ENCODE measurements at places on chromosomes 4 and X. TPM values are rescaled to one million over a fixed set of nuclear protein-coding genes. Genes with fewer than 3 reads are reported as not detected.

GAGE12F gene
- total RNA-seq = not detected

LAMTOR3 gene
- 46.0 TPM for total RNA-seq

DNA sequence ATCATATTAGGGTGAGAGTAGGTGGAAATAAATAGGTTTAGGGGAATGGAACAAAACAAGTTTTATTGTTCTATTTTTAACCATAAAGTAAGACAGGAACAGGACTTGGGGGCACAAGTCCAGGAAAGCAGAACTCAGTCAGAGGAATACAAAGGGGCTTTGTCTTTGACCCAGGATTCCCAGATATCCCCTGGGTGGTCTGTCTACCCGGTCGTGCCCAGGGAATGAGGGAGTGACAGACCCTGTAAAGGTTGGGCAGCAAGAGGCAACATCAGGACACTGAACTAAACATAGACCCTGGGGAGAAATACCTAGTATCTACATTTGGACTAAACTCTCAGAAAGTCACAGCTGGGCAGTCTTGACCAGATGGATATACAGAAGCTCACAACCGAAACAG is 50.6 kb downstream of the PTCHD1 start:
- no peak for DNase-seq

GRCh38 chrX:10444204-10444603 is 176.2 kb downstream of the MID1 start:
- no peak for DNase-seq

DNA sequence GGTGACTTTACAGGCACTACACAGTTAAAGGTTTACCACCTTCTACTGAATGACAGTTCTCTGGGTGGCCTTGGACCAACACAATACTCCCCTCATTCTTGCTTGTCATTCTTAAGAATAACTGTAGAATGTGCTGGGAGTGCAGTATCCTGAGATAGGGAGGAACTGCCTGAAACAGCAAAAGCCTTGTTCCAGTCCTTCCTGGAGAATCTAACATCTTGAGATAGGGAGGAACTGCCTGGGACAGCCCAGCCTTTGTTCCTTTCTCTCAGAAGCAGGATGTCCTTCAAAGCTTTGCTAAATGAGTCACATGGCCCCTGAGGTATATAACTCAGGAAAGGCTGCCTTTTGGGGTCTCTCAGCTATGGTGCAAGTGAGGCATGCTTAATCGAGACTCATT is 145.7 kb upstream of the MBNL3 start:
- DNase-seq = no peak

- DNase-seq = no peak
These were observed 822 bp upstream of the SGMS2 start for GRCh38 chr4:107823870-107824349.

DNA sequence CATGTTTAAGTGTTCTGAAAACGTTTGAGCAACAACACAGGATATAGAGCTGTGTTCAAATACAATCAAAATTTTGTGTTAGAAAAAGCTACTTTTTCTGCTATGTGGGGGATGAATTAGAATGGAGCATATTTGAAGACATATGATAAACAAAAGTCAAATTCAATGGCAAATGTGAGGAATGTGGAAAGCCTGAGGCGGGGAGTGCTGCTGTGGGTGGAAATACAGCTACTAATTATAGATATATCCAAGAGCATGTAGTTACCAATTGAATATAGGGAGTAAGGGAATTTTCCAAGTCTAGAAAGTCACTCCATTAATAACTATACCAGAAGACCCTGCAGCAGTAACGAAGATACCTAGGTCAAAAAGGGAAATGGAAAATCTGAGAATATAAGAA is 2370.4 kb upstream of the TENM3 start:
- DNase-seq = no peak

DNA sequence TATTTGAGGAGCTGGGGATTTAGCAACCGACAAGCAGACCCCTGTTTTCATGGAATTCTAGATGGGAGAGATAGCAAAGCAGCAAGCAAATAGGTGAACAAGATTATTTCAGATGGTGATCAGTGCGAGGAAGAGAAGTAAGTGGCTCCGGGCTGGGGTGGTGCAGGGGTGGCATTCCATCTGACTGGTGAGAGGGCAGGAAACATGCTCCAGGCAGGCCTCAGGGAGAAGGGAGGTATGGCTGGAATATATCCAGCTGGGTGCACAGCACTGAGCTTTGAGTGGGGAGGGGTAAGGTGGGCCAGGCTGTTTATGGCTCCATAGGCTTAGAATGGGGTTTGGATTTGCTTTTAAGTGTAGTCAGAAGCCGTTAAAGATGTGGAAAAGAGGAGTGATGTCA is 21.2 kb downstream of the PTTG2 start:
- no peak for DNase-seq

DNA sequence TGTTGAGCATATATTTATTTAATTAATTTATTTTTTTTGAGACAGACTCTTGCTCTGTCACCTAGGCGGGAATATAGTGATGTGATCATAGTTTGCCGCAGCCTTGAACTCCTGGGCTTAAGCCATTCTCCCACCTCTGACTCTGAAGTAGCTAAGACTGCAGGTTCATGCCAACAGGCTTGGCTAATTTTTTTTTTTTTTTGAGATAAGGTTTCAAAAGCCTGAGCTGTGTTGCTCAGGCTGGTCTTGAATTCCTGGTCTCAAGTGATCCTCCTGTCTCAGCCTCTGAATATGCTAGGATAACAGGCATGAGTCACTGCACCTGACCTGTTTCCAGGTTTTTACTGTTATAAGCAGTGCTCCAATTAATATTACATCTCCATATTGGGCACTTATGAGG is 4.8 kb downstream of the ADD1 start:
- DNase-seq = peak; percentile 73

DNA sequence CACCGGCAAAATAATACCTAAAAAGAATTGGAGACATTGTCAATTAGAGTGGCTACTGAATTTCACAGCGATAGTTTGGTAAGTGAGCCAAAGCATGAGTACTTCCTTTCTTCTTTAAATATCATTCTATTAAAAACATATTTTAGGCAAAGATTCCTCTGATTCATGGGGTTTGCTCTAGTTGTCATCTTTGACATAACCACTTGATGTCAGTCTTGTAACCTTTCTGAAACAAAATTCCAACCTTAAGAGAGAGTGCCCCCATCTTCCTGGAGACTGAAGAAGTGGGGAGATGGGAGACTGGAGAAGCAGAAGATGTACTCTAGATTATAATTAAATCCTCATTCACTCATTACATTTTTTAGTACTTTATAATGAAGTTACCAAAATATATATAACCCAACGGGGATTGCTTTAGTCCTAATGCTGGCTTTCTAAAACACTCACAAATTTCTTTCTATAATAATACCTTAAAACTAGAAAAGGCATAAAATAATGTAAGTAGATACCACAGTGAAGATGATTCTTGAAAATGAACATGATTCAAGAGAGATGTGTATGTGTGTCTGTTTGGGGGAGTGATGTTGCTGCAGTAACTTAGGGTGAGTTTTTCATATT is 96.4 kb downstream of the EMCN start:
- no peak for DNase-seq

- no peak for DNase-seq
These were observed 20.5 kb downstream of the AKAP4 start for GRCh38 chrX:50180073-50180940.

RBPJ gene
- total RNA-seq = 59.4 TPM

DNA sequence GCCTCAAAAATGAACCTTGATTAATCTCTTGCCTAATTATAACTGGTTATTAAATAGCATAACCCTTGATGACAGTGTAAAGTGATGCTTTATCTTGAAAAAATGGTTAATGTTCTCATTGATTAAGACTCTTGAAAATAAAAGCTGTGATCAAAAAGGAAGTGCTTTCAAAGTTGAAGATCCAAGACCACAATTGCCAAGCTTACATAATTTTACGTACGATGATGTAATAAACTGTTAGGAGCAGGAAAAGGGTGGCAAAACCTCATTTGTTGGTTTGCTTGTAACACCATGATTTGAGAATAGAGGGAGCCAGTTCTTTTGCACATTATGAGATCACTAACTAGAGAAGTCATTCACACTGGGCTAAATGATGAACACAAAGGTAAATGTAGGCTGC is 322.2 kb downstream of the ADGRL3 start:
- no peak for DNase-seq

GRCh38 chr4:24683116-24683515 is 98.8 kb upstream of the DHX15 start:
- no peak for DNase-seq

DNA sequence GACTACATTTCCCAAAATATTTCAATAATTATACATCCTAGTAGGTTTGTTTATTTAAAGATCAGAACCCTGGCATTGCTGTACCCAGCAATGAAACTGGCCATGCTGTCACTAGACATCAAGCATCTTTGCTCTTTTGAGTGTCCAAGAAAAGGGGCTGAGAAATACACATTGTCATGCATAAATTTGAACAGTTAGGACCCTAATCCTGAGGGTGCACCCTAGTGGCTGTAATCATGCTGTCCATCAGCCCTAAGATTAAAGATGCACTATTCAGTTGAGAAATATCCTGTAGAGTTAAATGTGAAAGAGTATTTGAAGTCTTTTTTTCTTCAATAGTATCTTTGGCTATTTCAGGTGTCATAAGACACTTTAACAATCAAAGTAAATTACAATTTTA is 108.8 kb downstream of the NFKB1 start:
- DNase-seq = no peak

GRCh38 chr4:79266136-79266535 is 59.7 kb downstream of the NAA11 start:
- no peak for DNase-seq

DNA sequence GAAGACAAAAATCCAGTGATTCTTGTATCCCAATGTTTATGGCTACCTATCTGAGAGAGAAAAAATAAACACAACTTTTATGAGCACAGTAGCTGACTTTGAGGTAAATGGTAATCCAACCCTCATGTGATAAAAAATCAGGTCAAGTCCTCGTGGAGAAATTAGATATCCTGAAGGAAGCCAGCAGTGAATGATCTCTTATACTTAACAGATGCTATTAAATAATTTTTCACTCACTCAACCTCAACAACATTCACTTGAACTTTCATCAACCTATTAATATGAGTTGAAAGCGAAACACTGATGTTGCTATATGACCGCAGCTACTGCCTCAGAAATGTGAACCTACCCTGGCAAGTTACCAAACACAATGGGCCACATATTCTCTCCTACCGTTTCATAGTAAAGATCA is 105.4 kb downstream of the GPC3 start:
- no peak for DNase-seq

ASMT gene
- not detected for total RNA-seq

DNA sequence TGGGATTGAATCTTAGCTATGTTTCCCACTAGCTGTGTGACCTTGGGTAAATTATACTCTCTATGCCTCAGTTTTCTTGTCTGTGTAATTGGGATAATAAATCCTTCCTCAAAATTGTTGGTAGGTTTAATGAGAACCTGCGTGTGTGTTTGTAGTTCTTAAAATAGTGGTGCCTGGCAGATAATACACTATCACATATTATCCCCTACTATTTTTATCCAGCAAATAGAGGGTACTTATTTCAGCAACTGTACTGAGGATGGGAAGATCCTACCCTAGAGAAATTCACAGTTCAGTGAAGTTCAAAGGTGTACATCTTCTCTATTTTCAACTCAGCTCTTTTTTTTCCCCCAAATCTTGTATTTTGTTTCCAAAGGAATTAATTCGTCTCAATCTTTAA is 17.2 kb downstream of the ABHD18 start:
- no peak for DNase-seq

- DNase-seq = no peak
These were observed 40.8 kb upstream of the CLDN24 start for GRCh38 chr4:183362916-183363542.

GRCh38 chr4:57591073-57591472 is 480.9 kb upstream of the IGFBP7 start:
- no peak for DNase-seq

DNA sequence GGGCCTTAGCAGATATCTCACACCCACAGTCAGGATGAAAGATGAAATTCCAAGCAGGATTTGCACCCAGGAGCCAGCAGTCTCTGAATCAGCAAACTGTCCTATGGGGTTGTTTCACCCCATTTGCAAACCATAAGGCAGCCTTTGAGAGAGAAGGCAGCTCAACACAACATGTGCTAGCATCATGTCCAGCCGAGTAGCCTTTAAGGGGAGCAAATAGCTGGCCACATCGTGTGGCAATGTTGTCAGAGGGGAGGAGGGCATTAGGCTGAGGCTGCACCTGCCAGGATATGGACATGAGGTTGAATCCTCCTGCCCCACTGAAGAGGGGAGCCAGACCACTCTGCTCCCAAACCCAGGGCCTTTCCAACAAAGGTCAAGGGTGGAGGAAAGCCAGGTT is 20.6 kb upstream of the PJA1 start:
- no peak for DNase-seq

DNA sequence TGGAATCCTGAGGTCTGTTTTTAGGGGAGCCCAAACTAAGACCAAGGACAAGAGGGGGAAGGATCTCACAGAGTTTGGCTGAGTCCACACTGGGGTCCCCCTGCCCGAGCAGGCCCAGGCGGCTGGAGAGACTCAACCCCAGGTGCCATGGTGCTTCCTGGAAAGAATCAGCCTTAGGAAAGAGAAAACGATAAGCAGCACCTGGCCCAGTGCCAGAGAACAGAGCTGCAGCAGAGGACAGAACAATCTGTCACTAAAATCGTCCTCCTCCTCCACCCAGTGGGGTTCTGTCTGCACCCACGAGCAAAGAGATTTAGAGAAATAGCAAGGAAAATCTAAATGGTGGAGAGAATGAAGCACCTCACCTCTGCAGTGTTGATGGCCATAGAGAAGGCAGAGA is 470.5 kb downstream of the BCOR start:
- no peak for DNase-seq

DNA sequence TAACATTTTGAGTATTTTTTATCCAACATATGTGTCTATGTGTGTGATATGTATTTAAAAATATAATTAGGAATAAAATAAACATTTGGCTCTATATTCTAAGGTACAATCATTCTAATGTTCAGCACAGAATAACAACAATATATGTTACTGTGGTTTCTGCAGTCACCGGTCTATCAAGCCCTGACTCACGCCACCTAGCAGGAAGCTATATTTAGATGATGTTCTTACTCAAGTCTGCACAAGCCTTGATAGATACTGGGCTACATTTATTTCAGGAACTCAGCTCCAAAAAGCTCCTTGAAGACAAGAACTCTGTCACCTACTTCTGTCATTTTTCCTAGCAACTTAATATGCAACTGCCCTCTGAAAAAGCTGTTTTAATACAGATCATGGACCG is 152.0 kb upstream of the FTHL17 start:
- DNase-seq = no peak

GAGE12J gene
- not detected for total RNA-seq

SHROOM2 gene
- total RNA-seq = 10.2 TPM

Data from upper lobe of left lung (tissue), 6 donors.